Myometrial cell (primary cell): ENCODE measurements at places on chromosomes 7 and 10. TPM values are rescaled to one million over a fixed set of nuclear protein-coding genes. Genes with fewer than 3 reads are reported as not detected.

Gene CNTNAP2
- total RNA-seq: 0.58 TPM in 1 of 2 replicates, not detected in the other

Gene PHKG1
- 0.29 TPM in 1 of 2 replicates, not detected in the other for total RNA-seq

Gene GDF10
- not detected in 2 replicates for total RNA-seq

Gene SORBS1
- 0.35 and 0.86 TPM in 2 replicates for total RNA-seq

Gene FAM25G
- total RNA-seq: not detected in 2 replicates

Gene PPP1R9A
- not detected in 2 replicates for total RNA-seq

Gene LRGUK
- total RNA-seq: under 0.01 TPM in 1 of 2 replicates, not detected in the other

Gene SYT15
- not detected in 2 replicates for total RNA-seq

Gene EIF5AL1
- total RNA-seq: 0.29 and 0.53 TPM in 2 replicates

Gene KIN
- 4.6 and 8.2 TPM in 2 replicates for total RNA-seq

Gene TRIM56
- total RNA-seq: 9.2 and 11.2 TPM in 2 replicates

Gene GRID2IP
- not detected in 2 replicates for total RNA-seq

Gene C10orf105
- not detected in 2 replicates for total RNA-seq

Gene PTPRN2
- total RNA-seq: 0.58 and 1.1 TPM in 2 replicates

Gene MTPN
- total RNA-seq: 136 and 157 TPM in 2 replicates
